ENCODE measurements at places on chromosomes 4 and X. TPM values are rescaled to one million over a fixed set of nuclear protein-coding genes. Genes with fewer than 3 reads are reported as not detected.

The KCNIP4 gene
- total RNA-seq, result 69.0 TPM

The DCHS2 gene
- total RNA-seq, result 15.3 TPM

The SPCS3 gene
- 103 TPM for total RNA-seq

The FANCB gene
- 9.1 TPM for total RNA-seq

The NPY5R gene
- 3.2 TPM for total RNA-seq

The FGA gene
- total RNA-seq, result not detected

The UGT2B17 gene
- not detected for total RNA-seq

The DIAPH2 gene
- total RNA-seq, result 10.4 TPM

The SNCA gene
- total RNA-seq, result 317 TPM

The SORCS2 gene
- 33.9 TPM for total RNA-seq

The SSX4 gene
- total RNA-seq, result not detected

The GRIA2 gene
- 460 TPM for total RNA-seq

The SATL1 gene
- 1.7 TPM for total RNA-seq

The TMEM271 gene
- 31.9 TPM for total RNA-seq

The RAB41 gene
- total RNA-seq, result not detected

The TMPRSS11A gene
- total RNA-seq, result not detected

The CXCL6 gene
- 0.98 TPM for total RNA-seq

The CA5B gene
- 19.6 TPM for total RNA-seq

The HSPA4L gene
- total RNA-seq, result 55.6 TPM

The PAGE1 gene
- total RNA-seq, result not detected

The GLOD5 gene
- not detected for total RNA-seq

The ARSJ gene
- total RNA-seq, result 4.7 TPM

The GPR143 gene
- total RNA-seq, result 6.1 TPM

The KLB gene
- total RNA-seq, result not detected

The EDA2R gene
- 2.2 TPM for total RNA-seq

The NALF2 gene
- total RNA-seq, result 3.4 TPM

The CSAG1 gene
- total RNA-seq, result not detected

All from dorsolateral prefrontal cortex (tissue), 122 donors.